Right renal cortex interstitium (tissue), 3 donors: ENCODE measurements at places on chromosomes 13 and 19. TPM values are rescaled to one million over a fixed set of nuclear protein-coding genes. Genes with fewer than 3 reads are reported as not detected.

Gene MAN2B1
- 26.0 TPM for polyA plus RNA-seq

Gene TMEM238
- polyA plus RNA-seq, result 0.15 TPM

Gene OXGR1
- polyA plus RNA-seq, result 5.5 TPM

Gene MTUS2
- 1.0 TPM for polyA plus RNA-seq

Gene SYCN
- not detected for polyA plus RNA-seq

Gene ZNF17
- 11.9 TPM for polyA plus RNA-seq

Gene IRGC
- polyA plus RNA-seq, result not detected

Gene KLK12
- not detected for polyA plus RNA-seq

DNA sequence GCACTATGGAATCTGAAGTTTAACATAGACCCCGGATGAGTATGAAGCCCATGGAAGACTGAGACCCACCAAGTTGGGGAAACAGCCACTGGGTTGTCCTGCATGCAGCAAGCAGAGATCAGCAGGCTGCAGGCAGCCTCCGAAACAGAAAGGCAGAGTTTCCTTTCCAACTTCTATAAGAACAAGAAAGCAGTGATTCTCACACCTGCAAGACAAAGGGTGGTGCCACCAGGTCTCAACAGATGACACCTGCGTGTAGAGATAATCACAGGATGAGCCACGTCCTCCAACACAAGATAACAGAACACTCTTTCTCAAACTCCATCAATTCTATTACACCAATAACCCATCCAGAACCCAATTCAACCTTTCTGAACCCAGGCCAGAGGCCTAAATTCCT, 457.9 kb downstream of the FOXO1 start:
- DNase-seq, result no peak

DNA sequence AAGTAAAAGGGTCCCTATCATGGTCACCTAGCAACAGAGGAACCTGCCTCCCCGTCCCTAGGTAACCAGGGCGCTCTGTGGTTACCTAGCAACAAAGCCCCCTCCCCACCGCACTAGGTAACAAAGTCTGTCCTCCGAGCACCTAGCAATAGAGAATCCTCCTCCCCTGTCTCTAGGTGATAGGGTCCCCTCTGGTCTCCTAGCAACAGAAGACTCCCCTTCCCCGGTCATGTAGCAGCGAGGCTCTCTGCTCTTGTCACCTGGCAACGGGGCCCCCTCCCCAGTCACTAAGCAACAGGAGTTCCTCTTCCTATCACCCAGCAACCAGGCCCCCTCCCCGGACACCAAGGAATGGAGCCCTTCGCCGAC, 307 bp downstream of the JOSD2 start:
- peak; percentile 74 for DNase-seq

DNA sequence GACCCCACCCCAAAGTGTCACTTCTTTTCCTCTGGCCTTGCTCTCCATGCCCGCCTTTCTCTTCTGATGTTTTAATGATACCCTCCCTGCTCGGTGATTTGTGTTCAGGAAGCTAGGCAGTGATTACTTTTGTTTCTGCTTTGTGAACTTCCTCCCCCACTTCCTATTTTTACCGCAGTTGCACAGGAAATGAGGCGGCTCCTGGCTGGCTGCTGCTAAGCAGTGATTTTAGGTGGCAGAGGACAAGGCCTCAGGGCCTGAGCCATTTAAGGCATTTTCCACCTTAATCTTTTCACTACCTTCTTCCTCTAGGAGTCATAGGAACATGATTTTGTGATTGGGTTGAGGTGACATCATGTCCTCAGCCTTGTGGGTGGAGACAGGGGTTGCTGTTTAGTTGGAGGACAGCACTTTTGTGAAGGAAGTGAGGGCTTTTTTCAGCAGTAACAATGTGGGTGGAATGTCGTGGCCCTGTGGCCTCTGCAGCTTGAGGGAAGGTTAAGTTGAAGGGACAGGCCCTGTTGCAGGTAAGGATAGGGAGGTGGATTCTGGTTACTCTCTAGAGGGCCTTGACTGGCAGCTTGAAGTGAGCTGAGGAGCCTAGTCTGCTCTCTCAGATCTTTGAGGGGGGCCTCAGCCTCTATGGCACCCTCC, 15.7 kb downstream of the GARRE1 start:
- DNase-seq, result peak; percentile 60

- DNase-seq, result no peak
Observed at GRCh38 chr13:68261105-68261504, 1031.0 kb upstream of the PCDH9 start.

DNA sequence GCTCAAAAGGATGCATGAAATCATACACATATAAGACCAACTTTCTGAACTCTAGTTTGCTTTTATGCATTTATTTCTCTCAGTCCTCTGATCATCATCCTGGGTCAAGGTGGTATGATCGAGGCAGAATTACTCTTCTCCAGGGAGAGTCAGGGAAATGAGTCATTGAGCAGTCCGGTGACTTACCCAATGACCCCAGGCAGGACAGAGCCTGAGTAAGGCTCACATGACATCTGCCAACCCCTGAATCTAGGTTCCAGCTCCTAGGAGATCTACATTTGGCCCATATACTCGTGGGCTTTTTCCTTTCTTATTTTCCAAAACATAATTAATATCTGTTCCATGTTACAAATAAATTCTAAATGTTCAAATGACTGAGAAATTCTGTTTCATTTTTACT, 502.3 kb downstream of the FOXO1 start:
- no peak for DNase-seq

- DNase-seq, result no peak
Observed at GRCh38 chr13:110285991-110286832, 20.7 kb downstream of the COL4A1 start.

DNA sequence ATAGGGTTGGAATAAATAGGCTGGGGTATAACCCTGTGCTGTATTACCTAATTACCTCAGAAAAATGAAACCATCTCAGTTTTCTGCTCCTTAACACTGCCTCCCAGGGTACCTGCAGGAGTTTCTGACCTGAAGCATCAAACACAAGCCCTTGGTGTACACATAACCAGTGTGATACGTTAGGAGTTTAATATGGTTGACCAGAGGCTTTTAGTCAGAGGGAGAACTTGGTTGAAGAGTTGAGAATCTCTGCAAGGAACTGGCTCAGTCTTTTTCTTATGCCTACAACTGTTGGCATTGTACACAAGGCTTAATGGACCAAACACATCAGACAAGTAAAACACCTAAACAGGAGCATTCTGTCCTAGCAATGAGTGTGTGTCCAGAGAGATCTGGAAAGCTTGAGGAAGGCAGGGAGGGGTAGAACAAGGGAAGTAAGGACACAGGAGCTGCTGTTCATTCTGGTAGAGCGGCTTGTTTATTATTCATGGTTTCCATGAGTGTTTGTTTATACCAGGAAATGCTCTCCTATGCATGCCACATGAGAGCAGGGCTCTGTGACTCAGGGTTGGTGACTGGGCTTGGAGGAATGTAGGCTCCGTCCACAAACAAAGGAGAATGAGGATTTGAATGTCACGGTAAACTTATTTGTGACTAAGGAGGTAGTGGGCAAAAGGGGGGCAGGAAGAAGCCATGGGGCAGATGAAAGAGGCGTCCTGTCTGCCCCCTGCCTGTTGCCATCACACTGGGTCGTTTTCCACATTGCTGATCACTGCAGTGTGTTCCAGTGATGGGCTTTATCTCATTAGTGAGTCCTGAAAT, 11.9 kb upstream of the SPATA13 start:
- DNase-seq, result no peak

- DNase-seq, result no peak
Observed at GRCh38 chr19:6471076-6471475, 7.0 kb downstream of the CRB3 start.

GRCh38 chr19:18939922-18940768, 872 bp downstream of the HOMER3 start:
- no peak for DNase-seq

DNA sequence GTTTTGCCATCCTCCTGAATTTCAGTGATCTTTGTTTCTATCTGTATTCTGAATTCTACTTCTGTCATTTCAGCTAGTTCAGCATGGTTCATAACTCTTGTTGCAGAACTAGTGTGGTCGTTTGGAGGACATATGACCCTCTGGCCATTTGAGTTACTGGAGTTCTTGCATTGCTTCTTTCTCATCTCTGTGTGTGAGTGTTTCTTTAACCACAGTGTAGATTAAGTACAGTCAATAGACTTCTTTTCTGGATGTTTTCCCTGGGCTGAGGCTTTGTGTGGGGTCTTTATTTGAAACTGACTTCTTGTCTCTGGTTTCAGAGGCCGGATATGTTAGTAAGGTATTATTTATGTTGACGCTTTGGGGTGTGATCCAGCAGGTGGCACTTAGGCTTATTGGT, 14.7 kb downstream of the IGFL2 start:
- no peak for DNase-seq

DNA sequence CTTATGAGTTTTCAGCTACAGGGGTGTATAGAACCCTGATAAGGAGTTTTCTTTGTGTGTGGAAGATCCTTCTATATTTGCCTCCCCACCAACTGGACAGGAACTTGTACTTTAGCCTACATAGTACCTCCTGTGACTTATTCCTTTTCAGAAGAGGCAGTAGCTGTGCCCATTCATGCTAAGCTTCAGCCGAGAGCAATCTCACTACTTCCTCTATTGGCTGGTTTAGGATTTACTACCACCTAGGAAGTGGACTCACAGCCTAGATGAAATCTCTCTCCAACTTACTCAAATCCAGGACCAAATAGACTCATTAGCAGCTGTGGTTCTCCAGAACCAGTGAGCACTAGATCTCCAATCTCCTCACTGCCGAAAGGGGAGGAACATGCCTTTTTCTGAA, 2.3 kb upstream of the REX1BD start:
- no peak for DNase-seq

- no peak for DNase-seq
Observed at GRCh38 chr13:100129605-100130004, 40.7 kb downstream of the PCCA start.

DNA sequence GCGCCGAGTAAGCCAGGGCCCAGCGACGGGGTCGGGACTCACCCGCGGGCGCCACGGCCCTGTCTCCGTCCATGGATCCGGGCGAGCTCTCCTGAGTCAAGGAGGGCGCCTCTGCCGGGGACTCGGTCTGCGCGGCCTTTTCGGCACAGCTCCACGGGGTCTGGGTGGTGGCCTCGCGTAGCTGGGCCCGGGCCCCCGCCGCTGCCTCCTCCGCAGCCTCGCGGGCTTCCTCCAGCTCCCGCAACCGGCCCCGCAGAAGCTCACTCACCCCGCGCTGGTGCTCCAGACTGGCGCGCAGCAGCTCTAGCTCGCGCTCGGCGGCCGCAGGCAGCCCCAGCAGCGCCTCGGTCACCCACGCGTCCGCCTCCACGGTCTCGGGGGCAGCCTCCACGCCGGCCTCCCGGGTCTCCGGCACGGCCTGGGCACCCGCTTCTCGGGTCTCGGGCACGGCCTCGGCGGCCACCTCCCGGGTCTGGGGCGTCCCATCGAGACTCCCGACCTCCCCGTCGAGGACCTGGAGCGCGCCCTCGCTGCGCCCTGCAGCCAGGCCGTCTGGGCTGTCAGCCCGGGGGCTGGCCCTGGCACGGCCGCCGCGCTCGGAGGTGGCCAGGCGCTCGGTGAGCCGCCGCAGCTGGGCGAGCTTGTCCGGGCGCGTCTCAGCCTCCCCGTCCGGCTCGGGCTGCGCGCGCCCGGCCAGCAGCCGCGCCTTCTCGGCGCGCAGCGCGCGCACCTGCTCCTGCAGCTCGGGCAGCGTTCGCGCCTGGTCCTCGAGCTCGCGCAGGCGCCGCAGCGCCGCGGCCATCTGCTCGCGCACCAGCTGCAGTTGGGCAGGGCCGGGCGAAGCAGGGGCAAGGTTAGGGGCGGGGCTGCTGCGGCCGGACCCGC, 8.4 kb downstream of the KANK3 start:
- no peak for DNase-seq

GRCh38 chr13:107138486-107138885, 570.5 kb upstream of the ARGLU1 start:
- DNase-seq, result no peak

DNA sequence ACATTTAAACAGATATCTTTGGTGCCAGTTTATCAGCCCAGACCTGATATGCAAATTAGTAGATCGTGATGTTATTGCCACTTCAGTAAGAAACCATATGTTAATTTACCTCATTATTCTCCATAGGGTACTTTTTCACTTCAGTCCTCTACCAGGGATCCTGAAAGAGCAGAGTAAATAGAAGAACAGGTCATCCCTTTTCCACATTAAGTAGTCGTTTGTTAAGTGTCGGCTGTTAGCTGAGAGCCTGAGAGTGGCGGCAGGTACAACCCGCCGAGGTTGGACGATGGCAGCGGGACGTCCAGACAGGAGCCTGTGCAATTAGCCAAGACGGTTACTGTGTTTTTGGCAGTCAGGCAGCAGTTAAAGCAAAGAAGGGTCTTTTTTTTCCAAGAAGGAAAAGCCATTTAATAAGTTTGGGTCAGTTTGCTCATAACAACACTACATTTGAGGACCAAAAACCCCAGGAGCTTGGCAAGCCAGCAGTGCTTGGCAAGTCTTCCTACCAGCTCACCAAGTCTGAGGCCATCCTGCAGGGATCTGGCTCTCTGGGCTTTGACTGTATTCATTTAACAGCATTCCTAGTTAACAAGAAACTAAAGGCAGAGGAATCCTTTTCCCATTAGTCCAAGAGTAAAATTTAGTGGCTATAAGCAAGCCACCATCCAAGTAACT, 231.8 kb downstream of the SHISA2 start:
- no peak for DNase-seq

DNA sequence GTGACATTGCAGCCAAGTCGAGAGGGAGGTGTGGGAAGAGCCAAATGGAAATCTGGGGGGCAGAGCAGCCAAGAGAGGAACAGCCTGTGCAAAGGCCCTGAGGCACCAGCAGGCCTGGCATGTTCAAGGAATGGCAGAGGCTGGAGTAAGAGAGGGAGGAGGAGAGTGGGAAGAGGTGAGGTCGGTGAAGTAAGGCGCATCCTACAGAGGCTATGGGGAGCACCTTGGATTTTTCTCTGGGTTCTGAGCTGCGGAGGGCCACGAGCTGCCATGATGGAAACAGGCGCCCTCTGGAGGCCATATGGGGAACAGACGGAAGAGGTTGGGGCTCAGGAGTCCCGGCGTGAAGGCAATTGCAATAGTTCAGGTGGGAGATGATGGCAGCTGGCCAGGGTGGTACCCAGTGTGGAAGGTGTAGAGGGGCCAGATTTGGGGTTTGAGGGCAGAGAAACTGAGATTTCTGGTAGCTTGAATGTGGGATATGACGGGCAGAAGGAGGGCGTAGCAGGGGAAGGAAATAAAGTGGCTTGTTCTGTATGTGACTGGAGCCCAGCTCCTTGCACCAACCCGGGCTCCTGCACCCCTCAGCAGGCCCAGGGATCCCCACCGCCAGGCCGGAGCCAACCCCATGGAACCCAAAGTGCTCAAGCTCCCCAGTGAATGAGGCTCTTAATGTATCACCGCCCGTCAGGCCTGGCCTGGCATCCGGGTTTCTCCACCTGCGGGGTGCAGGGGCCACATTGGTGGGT, 20.5 kb upstream of the STRN4 start:
- DNase-seq, result no peak
